ENCODE measurements at places on chromosomes 12 and 14.

- no peak for DNase-seq
Observed at GRCh38 chr14:88016768-88017167, 11.8 kb downstream of the GPR65 start.

GRCh38 chr14:39912192-39913100, 480.2 kb upstream of the FBXO33 start:
- no peak for DNase-seq

DNA sequence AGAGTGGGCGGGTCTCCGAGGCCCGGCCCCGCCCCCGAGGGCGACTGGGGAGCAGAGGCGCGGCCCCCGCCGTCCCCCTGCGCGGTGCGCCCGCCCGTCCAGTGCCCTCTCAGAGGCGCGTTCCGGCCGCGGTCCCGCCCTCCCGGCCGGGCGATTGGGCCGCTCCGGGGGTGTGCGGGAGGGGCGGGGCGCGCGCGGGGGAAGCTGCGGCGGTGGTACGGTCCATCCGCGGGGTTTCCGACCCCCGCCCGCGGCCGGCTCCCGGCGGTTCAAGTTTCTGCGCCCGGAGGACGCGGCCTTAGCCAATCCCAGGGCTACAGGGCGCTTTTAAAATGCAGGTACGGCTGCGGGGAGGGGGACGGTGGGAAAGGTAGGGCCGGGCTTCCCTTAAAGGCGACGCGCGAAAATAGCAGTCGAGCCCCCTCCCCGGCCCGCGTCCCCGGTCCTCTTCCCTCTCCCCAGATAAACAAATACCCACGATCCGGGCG, 315 bp upstream of the CCDC85C start:
- DNase-seq: peak; percentile 60

GRCh38 chr14:36465178-36465577, 54.9 kb downstream of the NKX2-1 start:
- DNase-seq: no peak

GRCh38 chr14:91883753-91884152, 16.4 kb upstream of the TC2N start:
- no peak for DNase-seq
